CD14-positive monocyte (primary cell): ENCODE measurements at places on chromosomes 12 and 14. TPM values are rescaled to one million over a fixed set of nuclear protein-coding genes. Genes with fewer than 3 reads are reported as not detected.

The PRPH gene
- not detected for polyA plus RNA-seq

The LTBP2 gene
- polyA plus RNA-seq = 0.11 TPM

GRCh38 chr14:33777681-33778080 is 173.2 kb downstream of the EGLN3 start:
- H3K4me1 ChIP-seq = no peaks in the 10 kb centered on the region
- DNase-seq = no peak
- H3K36me3 ChIP-seq = no peaks in the 10 kb centered on the region
- H3K27ac ChIP-seq = no peak overlapping the region
- no peaks in the 10 kb centered on the region for H3K27me3 ChIP-seq

DNA sequence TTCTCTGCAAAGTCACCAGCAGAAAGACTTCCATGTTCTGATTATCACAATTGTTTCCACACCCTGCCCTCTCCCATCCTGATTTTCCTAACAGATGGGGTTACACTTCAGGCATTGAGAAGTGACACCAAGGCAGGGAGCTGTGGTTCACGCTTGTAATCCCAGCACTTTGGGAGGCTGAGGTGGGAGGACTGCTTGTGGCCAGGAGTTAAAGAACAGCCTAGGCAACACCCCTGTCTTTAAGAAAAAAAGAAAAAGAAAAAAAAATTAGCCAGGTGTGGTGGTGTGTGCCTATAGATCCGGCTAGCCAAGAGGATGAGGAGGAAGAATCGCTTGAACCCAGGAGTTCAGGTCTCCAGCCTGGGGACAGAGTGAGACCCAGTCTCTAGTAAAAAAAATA is 5.2 kb downstream of the PPP1CC start:
- H3K27me3 ChIP-seq = no peaks in the 10 kb centered on the region
- H3K36me3 ChIP-seq = peaks cover 9% of the 10 kb centered on the region
- no peak for DNase-seq
- peak overlapping the region; percentile 33 for H3K27ac ChIP-seq

The PDE3A gene
- not detected in 2 replicates for polyA plus RNA-seq

- H3K36me3 ChIP-seq = no peaks in the 10 kb centered on the region
- no peaks in the 10 kb centered on the region for H3K27me3 ChIP-seq
- no peaks in the 10 kb centered on the region for H3K4me1 ChIP-seq
- H3K4me3 ChIP-seq = no peak overlapping the region
Measured at GRCh38 chr12:84075991-84076390, 836.6 kb downstream of the SLC6A15 start.

- H3K4me3 ChIP-seq = no peak overlapping the region
- no peaks in the 10 kb centered on the region for H3K4me1 ChIP-seq
- H3K36me3 ChIP-seq = no peaks in the 10 kb centered on the region
- no peak overlapping the region for H3K27ac ChIP-seq
- no peaks in the 10 kb centered on the region for H3K27me3 ChIP-seq
Measured at GRCh38 chr14:80419769-80420168, 208.5 kb upstream of the DIO2 start.

DNA sequence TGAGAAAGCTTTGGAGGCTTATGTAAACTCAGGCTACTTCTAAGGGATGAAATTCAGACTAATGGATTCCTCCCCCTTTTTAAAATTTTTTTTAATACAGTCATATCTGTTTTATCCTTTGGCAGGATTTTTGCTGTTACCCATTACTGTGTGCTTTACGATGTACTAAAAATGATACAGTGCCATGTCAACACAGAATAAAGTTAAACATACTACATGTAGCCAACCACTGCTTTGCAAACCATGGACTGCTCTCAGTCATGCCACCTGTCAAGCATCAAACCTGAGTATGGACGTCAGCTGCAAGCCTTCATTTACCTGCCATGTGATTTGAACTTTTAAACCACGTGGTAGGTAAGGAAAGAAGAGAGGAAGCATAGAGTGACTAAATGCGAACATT is 325.8 kb downstream of the FUT8 start:
- no peak for DNase-seq
- H3K4me3 ChIP-seq = no peak overlapping the region
- H3K27me3 ChIP-seq = no peaks in the 10 kb centered on the region

DNA sequence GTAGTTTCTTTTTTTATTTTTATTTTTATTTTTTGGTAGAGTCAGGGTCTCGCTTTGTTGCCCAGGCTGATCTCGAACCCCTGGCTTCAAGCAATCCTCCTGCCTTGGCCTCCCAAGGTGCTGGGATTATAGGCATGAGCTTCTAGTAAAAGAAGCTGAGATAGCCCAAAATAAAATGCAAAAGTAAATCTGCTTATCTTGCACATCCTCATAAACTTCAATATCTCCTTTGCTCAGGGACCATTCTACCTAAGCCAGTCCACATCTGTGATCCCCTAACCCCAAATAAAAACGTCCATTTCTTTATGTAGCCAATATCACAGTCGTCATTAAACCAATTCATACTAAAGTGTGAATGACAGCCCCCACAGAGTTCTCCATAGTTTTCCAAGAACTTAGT is 36.3 kb downstream of the ATF7 start:
- DNase-seq = no peak
- H3K27ac ChIP-seq = no peak overlapping the region
- peaks cover 36% of the 10 kb centered on the region for H3K36me3 ChIP-seq
- no peak overlapping the region for H3K4me3 ChIP-seq
- no peaks in the 10 kb centered on the region for H3K4me1 ChIP-seq

DNA sequence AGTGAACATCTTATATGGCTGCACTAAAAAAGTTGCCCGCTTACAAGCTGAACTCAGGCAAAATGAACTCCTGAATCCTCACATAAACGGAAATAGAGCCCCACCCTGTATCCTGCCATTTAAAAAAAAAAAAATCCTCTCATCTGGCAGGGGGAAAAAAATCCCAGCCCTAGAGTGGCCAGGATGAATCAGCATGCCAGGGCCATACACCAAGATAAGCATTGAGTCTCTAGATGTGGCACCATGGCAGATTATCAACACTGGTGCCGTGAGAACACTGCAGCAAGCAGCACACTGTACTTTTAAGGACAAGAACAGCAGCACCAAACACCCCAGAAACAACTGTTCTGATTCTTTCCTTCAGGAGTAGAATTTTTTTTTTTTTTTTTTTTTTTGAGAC is 65.5 kb downstream of the RASSF3 start:
- H3K27me3 ChIP-seq = no peaks in the 10 kb centered on the region
- H3K4me3 ChIP-seq = no peak overlapping the region
- no peak for DNase-seq

The IFNG-AS1 gene
- polyA plus RNA-seq = not detected

GRCh38 chr12:60758224-60758623 is 1162.4 kb downstream of the SLC16A7 start:
- DNase-seq = no peak
- H3K4me1 ChIP-seq = no peaks in the 10 kb centered on the region
- no peaks in the 10 kb centered on the region for H3K36me3 ChIP-seq
- H3K27me3 ChIP-seq = no peaks in the 10 kb centered on the region
- no peak overlapping the region for H3K4me3 ChIP-seq
- H3K27ac ChIP-seq = no peak overlapping the region

The EPYC gene
- not detected for polyA plus RNA-seq

DNA sequence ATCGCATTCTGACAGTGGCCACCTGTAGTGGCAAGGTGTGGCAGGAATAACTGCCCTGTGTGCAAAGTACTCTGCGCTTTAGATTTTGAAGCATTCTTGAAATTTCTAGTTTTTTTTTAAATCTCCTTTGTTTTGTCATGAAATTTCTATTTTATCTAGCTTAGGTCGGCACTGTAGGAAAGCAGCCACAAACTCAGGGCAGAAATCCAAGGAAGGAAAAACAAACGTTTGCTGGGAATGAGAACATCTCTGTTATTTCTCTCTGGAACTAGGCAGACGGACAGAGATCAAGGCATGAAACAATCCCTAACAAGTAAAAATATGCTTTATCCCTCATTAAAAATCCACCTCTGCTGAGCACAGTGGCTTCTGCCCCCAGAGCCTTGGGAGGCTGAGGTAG is 1.3 kb upstream of the NR2C1 start:
- no peak overlapping the region for H3K27ac ChIP-seq
- DNase-seq = no peak
- no peaks in the 10 kb centered on the region for H3K27me3 ChIP-seq
- peaks cover 7% of the 10 kb centered on the region for H3K4me1 ChIP-seq

The RERGL gene
- polyA plus RNA-seq = not detected in 2 replicates

The EGLN3 gene
- polyA plus RNA-seq = 0.06 TPM

DNA sequence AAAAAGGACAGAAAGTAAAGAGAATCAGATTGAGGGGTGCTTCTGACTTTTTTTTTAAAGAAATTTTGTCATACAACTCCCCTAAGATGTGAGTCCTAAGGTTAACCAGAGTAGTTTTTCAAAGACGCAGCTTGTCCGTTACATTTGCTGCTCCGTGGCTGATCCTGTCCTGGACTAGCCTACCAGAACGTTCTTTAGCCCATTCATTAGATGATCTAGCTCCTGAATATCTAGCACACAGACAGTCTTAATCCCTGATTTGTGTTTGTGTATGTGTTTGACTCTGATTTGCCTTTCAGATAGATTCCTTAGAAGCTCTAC is 60.3 kb downstream of the SAMD4A start:
- peak overlapping the region; percentile 67 for H3K4me3 ChIP-seq
- H3K27ac ChIP-seq = no peak overlapping the region
- no peak for DNase-seq
- no peaks in the 10 kb centered on the region for H3K27me3 ChIP-seq
- H3K36me3 ChIP-seq = no peaks in the 10 kb centered on the region
- H3K4me1 ChIP-seq = peaks cover 35% of the 10 kb centered on the region
